ENCODE measurements at places on chromosomes 4 and X.

GRCh38 chr4:19033816-19034733, 1012.5 kb upstream of the LCORL start:
- no peak for DNase-seq

DNA sequence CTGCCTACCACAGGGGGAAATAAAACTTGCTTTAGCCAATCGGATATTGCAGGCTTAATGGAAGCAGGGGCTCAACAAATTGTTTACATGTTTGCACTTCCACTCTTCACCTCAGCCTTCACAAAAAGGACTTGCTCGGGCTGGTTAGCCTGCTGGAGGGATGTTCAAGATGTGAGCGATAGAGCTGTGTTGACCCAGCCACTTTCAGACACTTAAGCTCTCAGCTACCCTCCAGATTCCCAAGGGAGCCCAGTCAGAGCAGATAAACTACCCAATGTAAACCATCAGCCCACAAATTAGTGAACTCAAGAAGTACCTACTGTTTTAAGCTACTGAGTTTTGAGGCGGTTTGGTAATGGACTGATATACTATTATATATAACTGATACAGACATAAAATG, 508.4 kb upstream of the FTHL17 start:
- no peak for DNase-seq

DNA sequence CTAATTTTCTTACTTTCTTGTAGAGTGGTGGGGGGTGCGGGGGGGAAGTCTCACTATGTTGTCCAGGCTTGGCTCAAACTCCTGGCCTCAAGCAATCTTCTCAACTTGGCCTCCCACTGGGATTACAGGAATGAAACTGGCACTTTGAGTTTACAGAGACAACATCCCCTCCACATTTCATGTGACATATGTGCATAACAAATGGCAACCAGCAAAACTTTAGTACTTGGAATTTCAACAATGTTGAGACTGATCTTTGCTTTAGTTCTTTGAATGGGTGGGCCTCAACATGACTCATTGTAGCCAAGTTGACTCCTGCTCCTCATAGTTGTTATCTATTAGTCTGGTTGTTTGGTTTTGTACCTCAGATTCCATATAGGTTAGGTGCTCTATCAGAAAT, 11.4 kb upstream of the FMR1 start:
- no peak for DNase-seq

GRCh38 chrX:95330292-95330691, 1354.3 kb upstream of the DIAPH2 start:
- no peak for DNase-seq

- peak; percentile 62 for DNase-seq
Measured at GRCh38 chr4:175536852-175537453, 275.1 kb downstream of the GPM6A start.

DNA sequence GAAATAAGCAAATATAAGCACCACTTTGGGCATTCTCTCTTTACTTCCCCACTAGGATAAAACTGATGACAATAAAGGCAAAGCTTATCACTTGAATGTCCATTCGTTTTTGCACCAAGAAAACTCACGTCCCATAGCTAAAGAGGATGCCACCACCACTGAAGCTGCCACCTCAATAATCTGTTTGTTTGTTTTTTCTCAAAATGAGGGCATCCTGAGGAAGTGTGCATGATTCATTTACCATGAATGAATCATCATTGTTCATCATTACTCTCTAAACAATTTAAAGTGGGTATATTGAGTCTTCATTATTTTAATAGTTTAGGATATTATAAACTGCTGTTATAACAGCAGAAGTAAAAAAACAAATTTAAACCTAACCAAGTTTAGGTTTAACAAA, 168.2 kb downstream of the DCTD start:
- no peak for DNase-seq

DNA sequence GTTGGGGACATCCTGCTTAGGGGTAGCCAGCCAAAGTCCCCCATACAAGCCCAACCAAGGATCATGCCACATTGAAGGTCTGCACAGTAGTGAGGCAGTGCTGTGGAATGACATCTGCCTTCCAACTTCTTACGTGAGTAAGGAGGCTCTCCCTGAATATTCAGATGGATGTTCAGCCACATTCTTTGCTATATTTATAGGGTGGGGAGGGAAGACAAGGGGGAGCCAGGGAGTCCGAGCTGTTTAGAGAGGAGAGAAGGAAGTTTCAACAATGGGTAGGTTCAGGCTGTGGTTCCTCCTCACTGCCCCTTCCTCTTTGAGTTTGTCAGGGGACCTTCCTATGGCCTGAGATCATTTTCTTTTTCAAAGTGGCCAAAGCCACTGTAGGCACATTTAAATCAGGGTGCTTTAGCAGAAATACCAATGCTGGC, 29.8 kb downstream of the MSN start:
- DNase-seq: no peak

Data from NCI-H1105 treated with DMSO at 0.1 percent for 48 hours (cell line).